ENCODE measurements at places on chromosomes 2 and 18. TPM values are rescaled to one million over a fixed set of nuclear protein-coding genes. Genes with fewer than 3 reads are reported as not detected.

The CCDC74A gene
- total RNA-seq = 10.4 TPM

The GALNT5 gene
- total RNA-seq = not detected

- H3K4me1 ChIP-seq = peaks cover 4% of the 10 kb centered on the region
- H3K27me3 ChIP-seq = no peaks in the 10 kb centered on the region
- DNase-seq = no peak
- no peak overlapping the region for H3K27ac ChIP-seq
These were observed 53.3 kb downstream of the RNF144A start for GRCh38 chr2:6970551-6970950.

- no peaks in the 10 kb centered on the region for H3K36me3 ChIP-seq
- no peak for DNase-seq
- no peak overlapping the region for H3K27ac ChIP-seq
These were observed 112.3 kb downstream of the PRKCE start for GRCh38 chr2:45763797-45764196.

DNA sequence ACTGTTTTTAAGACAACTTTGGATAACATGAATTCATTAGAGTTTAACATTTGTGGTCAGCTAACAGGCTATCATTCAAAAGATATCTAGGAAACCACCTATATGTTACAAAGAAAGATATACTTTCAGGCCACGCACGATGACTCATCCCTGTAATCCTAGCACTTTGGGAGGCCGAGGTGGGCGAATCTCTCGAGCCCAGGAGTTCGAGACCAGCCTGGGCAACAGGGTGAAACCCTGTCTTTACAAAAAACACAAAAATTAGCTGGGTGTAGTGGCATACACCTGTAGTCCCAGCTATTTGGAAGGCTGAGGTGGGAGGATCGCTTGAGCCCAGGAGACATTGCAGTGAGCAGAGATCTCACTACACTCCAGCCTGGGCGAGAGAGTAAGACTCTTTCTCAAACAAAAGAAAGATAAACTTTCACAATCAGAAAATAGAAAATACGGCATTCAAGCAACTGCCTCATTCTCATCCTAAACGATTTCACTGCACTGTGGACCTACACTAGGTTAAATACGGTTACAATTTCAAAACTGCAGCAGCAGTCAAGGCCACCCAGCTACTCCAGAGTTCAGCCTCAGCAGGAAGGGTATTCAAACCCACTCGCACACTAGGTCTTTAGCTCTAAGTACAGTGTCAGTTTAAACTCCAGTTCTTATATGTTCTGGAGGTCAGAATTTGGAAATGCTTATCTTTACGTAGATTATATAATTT is 250.0 kb upstream of the SLC39A10 start:
- H3K27me3 ChIP-seq = no peaks in the 10 kb centered on the region
- H3K36me3 ChIP-seq = no peaks in the 10 kb centered on the region
- H3K27ac ChIP-seq = no peak overlapping the region
- DNase-seq = peak; percentile 49
- peaks cover 3% of the 10 kb centered on the region for H3K4me1 ChIP-seq

- H3K36me3 ChIP-seq = peaks cover 41% of the 10 kb centered on the region
- peaks cover 24% of the 10 kb centered on the region for H3K4me1 ChIP-seq
- H3K27ac ChIP-seq = no peak overlapping the region
These were observed 21.6 kb downstream of the MBD2 start for GRCh38 chr18:54202851-54203250.

DNA sequence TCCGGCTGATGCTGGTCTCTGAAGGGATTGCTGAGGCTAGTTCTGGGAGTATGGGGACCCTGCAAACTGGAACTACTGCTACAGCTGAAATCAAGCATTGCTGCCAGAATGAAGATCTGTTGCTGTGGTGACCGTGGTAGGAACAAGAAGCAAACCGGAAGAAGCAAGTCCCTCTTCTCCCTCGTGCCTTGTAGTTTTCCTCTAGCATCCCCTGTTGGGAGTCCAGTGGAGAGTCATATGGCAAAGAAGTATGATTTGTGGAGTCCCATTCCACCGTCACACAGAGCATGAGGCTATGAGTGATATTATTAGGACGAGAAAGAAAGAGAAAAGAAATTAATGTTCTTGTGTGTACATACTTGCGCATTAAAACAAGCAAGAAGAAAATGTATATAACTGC is 138.8 kb upstream of the SP5 start:
- H3K27ac ChIP-seq = no peak overlapping the region
- H3K4me3 ChIP-seq = no peak overlapping the region
- H3K27me3 ChIP-seq = peaks cover 5% of the 10 kb centered on the region
- H3K36me3 ChIP-seq = no peaks in the 10 kb centered on the region
- DNase-seq = no peak
- H3K4me1 ChIP-seq = no peaks in the 10 kb centered on the region

DNA sequence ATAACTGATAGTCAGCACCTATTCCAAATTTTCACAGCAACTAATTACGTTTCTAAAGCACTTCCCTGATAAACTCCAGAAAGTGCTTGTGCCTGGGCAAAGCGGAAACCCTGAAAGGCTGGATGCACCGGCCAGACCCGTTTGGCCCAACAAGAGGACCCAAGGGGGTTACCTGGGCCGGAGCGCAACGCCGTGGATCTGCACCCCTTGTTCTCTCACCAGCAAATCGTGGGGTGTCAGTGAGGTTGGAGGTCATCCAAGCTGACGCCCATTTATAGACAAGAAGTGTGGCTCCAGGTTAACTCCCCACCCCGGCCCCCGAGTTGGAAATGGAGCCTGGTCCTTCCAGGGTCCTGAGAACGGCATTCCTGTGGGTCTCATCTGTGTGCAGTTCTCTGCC is 167.0 kb upstream of the HDAC4 start:
- H3K36me3 ChIP-seq = no peaks in the 10 kb centered on the region
- H3K4me1 ChIP-seq = peaks cover 4% of the 10 kb centered on the region
- no peak for DNase-seq
- no peak overlapping the region for H3K27ac ChIP-seq

GRCh38 chr2:151030663-151031230 is 230.9 kb downstream of the RBM43 start:
- no peak overlapping the region for H3K4me3 ChIP-seq
- H3K27me3 ChIP-seq = peaks cover 11% of the 10 kb centered on the region
- H3K27ac ChIP-seq = no peak overlapping the region
- peak; percentile 19 for DNase-seq
- H3K36me3 ChIP-seq = no peaks in the 10 kb centered on the region
